Stimulated activated CD8-positive, alpha-beta memory T cell treated with anti-CD3 and anti-CD28 coated beads, Interleukin-7, amount 100 ng/mL, for 1 hour (primary cell): ENCODE measurements at places on chromosomes 13 and 19.
A peak's percentile ranks its signal among the peaks of the same experiment; 100 is the strongest.

DNA sequence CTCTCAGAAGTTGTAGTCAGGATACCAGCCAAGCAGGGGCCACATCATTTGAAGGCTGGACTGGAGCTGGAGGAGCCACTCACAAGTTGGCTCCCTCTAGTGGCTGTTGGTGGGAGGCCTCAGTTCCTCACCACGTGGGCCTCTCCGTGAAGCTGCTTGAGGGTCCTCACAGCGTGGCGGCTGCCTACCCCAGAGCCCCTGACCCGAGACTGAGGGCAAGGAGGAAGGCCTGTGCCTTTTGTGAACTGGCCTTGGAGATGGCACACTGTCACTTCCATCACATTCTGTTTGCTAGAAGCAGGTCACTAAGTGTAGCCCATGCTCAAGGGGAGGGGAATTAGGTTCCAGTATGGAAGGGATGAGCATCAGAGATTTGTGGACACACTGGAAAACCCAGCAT is 14.6 kb downstream of the GNA11 start:
- peak; percentile 46 for DNase-seq

GRCh38 chr13:94415500-94416237 is 63.8 kb downstream of the DCT start:
- no peak for DNase-seq

DNA sequence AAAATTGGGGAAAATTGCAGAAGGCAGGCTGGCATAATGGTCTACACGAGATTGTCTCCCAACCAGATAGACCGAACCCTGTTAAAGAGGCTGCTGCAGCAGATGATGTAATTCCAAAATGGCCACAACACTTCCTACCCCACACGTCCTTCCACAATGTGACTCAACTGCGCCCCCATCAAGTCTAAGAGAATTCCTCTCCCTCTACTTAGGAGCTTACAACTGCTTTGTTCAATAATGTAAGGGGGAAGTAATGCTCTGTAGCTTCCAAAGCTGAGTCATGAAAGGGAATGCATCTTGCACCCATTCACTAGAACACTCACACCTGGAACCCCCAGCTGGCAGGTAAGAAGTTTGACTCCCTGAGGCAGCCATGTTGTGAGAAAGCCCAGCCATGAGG is 117.8 kb upstream of the IRS2 start:
- no peak for DNase-seq

DNA sequence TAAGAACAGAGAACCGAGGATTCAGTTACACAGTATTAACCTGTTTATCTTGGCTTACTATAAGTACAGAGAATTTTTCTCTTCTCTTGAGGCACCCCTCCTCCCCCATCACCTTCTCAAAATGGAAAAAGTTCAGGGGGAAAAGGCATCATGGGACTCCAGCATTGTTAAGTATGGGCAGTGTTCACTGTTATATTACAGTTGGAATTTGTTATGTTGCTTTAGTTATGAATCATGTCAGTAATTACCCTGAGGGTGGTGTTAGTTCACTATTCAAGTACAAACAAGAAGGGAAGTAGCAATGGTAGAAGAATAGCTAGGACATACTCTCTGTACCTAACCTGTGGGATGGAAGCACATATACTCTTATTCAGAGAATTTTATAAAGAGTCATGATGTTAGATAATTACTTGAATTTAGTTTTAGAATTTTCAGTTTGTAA is 12.0 kb downstream of the LPAR6 start:
- no peak for DNase-seq

DNA sequence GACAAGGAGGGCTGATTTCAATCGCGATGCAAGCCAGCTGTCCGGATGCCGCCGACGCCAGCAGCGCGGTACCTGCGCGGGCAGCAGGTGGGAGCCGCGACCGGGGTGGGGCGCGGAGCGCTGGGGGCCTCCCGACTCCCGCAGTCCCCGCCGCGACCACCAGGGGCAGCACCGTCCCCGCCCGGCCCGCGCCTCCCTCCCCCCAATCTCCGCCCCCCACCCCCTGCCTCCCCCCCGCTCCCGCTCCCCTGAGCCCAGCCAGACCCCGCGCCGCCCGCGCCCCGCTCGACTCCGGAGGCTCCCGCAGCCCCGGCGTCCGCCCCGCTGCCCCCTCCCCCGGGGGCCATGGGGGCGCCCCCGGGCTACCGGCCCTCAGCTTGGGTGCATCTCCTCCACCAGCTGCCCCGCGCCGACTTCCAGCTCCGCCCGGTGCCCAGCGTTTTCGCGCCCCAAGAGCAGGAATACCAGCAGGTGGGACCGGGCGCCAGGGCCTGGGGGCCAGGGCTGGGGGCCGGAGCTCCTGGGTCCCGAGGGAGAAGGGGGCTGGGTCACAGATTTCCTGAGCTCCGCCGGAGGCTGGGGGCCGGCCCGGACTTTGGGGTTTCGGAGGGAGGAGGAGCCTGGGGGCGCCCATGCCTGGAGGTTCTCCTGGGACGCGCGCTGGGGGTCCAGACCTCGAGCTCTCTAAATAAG is at the start of gene TTYH1:
TSS of gene TTYH1 (plus strand) at position 257 of the 693 bp plus-strand sequence. CDS start at position 346, 89 bp downstream.
- DNase-seq = peak; percentile 23

DNA sequence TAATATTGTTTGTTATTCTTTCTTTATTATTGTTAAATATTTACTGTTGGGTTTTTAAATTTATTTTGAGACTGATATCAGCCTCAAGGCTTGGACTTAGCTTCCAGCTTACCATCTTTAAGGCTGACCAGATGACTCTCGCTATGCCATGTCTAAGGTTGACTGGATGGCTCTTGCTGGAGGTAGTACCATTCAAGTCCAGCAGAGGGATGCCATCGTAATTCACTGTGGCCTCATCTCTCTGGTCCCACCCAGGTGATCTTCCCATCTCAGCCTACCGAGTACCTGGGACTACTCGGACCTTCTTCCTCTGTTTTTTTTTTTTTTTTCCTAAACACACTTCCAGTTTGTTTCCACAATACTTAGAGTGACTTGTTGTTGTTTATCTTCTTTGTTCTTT is 41.7 kb upstream of the ZNF91 start:
- DNase-seq = no peak

DNA sequence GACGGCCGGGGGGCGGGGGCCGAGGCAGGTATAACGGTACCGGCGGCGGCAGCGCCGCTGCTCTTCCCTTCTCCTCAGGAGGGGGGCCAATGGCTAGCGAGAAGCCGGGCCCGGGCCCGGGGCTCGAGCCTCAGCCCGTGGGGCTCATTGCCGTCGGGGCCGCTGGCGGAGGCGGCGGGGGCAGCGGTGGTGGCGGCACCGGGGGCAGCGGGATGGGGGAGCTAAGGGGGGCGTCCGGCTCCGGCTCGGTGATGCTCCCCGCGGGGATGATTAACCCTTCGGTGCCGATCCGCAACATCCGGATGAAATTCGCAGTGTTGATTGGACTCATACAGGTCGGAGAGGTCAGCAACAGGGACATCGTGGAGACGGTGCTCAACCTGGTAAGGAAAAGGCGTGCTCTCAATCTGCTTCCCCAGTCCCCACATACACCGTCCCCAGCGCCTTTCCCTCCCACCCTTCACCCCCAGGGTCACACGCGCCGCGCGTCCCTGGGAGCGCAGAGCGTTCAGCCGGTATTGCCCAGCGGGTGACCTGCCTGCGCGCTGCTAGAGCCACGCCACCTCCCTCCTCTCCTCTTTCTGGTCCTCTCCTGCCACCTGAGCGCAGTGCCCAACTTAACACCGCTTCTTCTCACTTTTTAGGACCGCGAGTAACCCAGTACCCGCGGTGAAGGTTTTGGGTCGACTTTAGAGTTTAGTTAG is 814 bp downstream of the NBEA start:
- DNase-seq = no peak

- DNase-seq = no peak
These were observed 5.3 kb upstream of the GPR4 start for GRCh38 chr19:45607071-45608029.

- DNase-seq = no peak
These were observed 52.4 kb downstream of the LATS2 start for GRCh38 chr13:21009036-21009435.

- DNase-seq = no peak
These were observed 75.1 kb downstream of the C13orf42 start for GRCh38 chr13:51035978-51036377.

GRCh38 chr19:45990113-45990728 is 5.0 kb upstream of the CCDC61 start:
- DNase-seq = no peak

DNA sequence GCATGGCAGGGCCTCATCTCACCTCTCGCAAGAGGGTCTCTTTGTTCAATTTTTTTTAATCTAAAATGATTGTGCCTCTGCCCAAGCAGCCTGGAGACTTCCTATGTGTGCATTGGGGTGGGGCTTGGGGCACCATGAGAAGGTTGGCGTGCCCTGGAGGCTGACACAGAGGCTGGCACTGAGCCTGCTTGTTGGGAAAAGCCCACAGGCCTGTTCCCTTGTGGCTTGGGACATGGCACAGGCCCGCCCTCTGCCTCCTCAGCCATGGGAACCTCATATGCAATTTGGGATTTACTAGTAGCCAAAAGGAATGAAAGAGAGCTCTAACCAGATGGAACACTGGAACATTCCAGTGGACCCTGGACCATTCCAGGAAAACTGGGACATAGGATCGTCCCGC is 8.0 kb downstream of the FXYD3 start:
- no peak for DNase-seq

GRCh38 chr13:20127262-20127561 is 33.6 kb downstream of the GJA3 start:
- DNase-seq = no peak

DNA sequence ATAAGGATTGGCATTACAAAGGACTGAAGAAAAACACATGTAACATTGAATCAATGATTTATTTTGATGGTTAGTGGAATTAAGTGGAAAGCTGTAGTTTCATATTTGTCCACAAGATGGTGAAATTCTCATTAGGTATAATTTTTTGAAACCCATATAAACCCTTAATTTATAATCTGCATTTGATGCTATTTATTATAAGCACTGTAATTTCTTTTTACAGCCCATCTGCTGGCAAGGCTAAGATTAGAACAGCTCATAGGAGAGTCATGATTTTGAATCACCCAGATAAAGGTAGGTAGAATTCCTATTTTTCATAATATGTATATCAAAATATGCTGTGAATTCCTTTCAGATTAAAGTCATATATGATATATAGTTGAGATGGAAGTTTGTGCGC is 62.2 kb downstream of the DNAJC15 start:
- DNase-seq = no peak

DNA sequence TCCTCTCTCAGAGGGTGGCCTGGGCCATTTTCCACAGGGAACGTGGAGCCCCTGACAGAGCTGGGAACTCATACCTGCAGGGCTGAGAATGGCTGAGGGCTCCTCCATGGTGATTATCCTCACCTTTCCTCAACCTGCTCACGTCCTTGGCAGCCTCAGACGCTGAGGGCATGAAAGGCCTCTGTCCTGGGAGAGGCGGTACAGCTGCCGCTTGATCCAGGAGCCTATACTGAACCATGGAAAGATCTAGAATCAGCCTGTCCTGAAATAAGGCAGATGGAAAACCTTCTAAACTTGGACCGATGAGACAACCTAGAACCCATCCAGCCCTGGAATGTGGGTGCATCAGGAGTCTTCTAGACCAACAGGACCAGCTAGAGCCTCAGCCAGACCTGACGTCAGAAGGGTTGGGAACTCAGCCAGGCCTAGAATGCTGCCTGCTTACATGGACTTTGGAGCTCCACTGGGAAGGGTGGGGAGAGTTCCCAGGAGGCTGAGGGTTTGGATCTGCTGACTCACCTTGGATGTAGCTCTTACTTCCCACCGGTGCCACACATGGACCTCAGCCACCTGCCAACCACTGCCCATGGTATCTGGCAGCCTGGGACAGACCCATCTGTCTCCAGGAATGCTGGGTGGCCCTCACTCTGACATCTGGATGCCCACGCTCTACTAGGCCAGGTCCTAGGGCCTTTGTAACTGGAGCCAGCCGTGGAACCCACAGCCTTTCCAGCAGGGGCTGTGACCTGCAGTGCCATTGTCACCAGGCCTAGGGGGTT is 7.5 kb downstream of the KCTD15 start:
- no peak for DNase-seq

DNA sequence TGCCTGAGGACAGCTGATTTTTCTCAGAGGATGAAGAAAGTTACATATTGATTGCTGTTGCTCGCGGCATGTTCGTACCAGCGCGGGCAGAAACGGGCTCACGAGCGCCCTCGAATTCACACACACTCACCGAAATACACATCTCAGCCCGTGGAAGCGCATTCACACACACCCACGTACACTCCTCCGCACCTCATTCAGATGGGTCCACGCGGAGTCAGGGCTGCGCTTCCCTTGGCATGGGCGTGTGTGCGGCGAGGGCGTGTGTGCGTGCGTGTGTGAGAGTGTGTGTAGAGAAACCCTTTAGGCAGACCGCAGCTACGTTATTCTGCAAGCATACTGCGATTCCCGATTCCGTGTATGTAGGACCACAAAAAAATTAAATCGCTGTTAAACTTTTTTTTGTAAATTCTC is 2.1 kb upstream of the PCDH17 start:
- DNase-seq = no peak

GRCh38 chr13:41178040-41178439 is 16.3 kb downstream of the KBTBD7 start:
- DNase-seq = no peak

DNA sequence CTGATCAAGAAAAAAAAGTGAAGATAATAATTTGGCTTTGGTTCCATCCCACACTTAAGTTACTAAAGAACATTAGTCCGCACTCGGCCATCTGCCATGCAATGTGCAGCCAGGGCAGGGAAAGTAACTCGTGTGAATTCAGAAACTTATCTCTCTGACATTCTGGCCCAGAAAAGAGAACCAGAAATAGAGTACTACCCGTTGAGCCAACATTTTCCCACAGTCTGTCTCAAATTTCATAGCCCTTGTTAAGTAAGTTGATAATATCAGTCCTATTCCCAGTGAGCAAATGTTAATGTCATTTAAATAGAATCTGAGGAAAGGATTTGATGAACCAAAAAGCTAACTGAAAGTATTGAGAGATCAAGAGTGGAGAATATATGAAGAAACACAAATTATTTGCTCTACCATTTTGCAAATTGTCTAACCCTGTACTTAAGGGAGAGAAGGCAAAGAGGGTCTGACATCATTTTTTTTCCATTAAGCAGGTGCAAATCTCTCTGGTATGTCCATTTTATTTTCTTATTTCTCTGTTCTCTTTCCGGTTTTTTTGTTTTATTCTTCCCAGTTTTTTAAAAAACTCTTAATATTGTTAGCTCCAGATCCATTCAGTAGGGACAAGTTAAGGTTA is 156.3 kb downstream of the NDFIP2 start:
- no peak for DNase-seq

DNA sequence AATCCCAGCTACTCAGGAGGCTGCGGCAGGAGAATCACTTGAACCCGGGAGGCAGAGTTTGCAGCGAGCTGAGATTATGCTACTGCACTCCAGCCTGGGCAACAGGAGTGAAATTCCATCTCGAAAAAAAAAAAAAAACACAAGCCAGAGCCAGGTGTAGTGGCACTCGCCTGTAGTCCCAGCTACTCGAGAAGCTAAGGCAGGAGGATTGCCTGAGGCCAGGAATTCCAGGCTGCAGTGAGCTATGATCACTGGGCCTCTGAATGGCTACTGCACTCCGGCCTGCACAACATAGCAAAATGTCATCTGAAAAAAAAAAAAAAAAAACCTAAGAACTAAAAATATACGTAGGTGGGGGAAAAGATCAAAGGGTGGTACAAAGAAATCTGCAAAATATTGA is 19.4 kb downstream of the EPS15L1 start:
- DNase-seq = no peak
